ENCODE measurements at places on chromosomes 4 and X.

DNA sequence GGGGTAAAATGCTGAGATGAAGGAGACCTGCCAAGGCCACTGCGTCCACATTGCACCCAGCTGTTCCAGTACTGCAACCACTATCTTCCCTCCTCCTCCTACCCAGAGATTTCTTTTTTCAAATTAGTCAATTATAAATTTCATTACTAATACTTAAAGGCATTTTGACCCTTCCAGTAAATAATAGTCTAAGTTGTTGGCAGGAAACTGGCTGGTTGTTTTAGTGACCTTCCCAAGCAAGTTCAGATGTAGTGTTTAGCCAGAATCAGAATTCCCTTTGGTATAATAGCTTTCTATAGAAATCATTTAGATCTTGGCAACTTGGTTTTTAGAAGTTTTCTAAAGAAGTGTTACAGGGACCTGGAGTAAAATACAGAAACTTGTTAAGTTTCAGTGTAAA lies 66.0 kb downstream of the AASDH start:
- no peak for DNase-seq

- DNase-seq = no peak
Measured at GRCh38 chr4:6910340-6910959, 824 bp downstream of the TBC1D14 start.

- DNase-seq = no peak
Measured at GRCh38 chrX:108736509-108737479, at the start of gene IRS4. Gene IRS4, minus strand, starts transcription at chrX:108736563.

GRCh38 chr4:114317564-114317963 lies 281.0 kb upstream of the UGT8 start:
- no peak for DNase-seq

DNA sequence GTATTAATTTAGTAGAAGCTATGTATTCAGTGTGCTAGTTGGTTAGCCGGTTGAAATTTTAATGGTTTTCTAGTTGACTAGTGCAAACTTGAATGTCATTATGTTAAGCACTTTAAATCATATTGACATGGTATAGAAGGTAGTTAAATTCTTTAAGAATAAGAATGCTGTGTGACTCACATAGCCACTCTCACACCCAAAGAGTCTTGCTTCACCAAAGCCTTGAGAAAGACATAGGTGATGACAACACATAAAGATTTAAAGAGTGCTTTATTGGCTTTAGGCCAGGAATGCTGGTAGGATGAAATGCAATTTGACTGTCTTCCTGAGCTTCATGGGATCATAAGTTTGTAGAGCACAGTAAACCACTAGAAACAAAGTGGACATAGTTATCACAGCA lies 85.3 kb downstream of the DCAF8L2 start:
- no peak for DNase-seq

GRCh38 chrX:136185401-136186022 lies 38.2 kb downstream of the FHL1 start:
- no peak for DNase-seq

GRCh38 chr4:138190452-138190858 lies 51.7 kb downstream of the SLC7A11 start:
- DNase-seq = no peak

DNA sequence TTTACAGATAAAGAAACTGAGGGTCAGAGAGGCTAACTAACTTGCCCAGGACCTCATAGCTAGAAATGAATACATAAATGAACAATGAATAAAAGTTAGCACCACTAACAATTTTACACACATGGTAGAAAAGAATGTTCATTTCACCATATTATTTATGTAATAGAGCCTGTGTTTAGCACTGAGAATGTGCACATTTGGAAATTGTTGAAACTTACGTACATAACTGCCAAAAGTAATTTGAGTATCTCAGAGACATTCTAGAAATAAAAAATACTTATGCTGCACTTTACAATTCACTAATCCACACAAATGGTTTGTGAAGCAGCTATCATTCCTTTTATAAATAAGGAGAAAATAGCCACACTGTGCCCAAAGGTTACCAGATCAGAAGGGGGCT lies 9.9 kb downstream of the CASK start:
- DNase-seq = no peak

DNA sequence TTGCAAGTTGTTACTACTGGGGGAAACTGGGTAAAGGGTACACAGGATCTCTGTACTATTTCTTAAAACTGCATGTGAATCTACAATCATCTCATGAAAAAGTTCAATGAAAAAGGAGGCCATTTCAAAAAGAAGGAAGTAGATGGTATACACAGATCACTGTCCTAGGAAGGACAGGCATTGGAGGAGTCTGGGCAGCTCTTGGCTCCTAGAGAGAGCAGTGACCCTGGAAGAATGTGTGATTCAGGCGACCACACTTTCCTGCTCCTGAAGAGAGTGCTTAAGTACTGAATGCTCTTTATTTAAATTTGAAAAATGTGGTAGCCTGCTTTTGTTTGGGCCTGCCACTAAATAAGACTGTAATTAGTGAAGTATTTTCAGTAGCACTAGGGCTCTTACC lies 318.1 kb upstream of the CASK start:
- no peak for DNase-seq

- peak; percentile 7 for DNase-seq
Measured at GRCh38 chr4:78222575-78223186, 165.6 kb downstream of the FRAS1 start.

- no peak for DNase-seq
Measured at GRCh38 chr4:142092941-142093340, 456.6 kb downstream of the IL15 start.

DNA sequence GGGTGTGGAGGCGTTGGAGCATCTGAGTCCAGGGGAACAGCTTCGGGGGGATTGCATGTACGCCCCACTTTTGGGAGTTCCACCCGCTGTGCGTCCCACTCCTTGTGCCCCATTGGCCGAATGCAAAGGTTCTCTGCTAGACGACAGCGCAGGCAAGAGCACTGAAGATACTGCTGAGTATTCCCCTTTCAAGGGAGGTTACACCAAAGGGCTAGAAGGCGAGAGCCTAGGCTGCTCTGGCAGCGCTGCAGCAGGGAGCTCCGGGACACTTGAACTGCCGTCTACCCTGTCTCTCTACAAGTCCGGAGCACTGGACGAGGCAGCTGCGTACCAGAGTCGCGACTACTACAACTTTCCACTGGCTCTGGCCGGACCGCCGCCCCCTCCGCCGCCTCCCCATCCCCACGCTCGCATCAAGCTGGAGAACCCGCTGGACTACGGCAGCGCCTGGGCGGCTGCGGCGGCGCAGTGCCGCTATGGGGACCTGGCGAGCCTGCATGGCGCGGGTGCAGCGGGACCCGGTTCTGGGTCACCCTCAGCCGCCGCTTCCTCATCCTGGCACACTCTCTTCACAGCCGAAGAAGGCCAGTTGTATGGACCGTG lies 2.2 kb downstream of the AR start:
- no peak for DNase-seq

Measured in nucleus accumbens (tissue), 56 donors.